Stimulated activated CD8-positive, alpha-beta memory T cell treated with anti-CD3 and anti-CD28 coated beads, Interleukin-7, amount 100 ng/mL, for 1 hour (primary cell): ENCODE measurements at places on chromosomes 5 and 9.

DNA sequence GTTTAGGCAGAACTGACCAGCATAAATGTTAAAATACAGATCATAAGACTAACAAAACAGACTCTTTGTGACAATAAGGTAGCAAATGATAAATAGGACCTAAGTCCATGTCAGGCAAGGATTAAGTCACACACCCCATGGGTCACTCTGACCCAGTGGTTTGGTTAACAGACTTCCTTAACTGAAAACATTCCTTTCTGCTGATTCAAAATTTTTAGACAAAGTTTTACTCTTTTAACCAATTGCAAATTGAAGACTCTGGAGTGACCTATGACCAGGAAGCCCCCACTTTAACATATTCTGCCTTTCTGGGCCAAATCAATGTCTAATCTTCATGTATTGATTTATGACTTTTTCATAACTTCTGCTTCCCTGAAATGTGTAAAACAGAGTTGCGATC is 4.9 kb upstream of the NXNL2 start:
- DNase-seq: no peak

- DNase-seq: no peak
Measured at GRCh38 chr5:65307088-65307487, 174.6 kb downstream of the ADAMTS6 start.

DNA sequence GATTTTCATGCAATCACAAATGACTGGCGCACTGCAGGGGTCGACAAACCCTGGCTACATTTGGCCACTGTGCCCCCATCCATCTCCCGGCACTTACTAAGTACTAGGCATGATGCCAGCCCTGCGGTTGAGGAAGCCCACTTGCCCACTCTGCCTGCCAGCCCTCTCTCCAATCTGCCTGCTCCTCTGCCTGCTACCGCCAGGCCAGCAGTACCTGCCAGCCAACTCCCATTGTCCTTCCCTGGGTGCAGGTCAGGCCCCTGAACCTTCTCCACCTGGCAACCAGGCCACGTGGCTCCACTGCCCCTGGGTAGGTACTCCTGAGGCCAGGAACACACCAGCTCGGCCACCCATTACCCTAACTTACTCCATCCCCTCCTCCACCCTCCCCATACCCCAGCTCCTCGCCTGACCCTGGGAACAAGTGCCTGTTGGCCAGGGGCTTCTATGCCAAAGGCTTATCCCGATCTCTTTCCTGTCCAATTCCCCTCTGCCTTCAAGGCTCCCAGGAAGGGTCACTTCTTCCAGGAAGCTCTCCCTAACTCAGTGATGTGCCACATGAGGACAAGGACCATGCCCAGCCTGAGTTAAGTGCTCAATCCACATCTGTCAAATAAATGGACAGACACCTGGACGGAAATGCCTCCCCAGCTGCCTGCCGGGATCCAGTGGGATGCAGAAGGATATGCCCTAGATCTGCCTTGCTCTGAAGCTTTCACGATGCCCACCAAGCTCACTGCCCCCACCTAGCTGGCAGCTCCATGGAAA is 6.6 kb downstream of the EEIG1 start:
- no peak for DNase-seq

DNA sequence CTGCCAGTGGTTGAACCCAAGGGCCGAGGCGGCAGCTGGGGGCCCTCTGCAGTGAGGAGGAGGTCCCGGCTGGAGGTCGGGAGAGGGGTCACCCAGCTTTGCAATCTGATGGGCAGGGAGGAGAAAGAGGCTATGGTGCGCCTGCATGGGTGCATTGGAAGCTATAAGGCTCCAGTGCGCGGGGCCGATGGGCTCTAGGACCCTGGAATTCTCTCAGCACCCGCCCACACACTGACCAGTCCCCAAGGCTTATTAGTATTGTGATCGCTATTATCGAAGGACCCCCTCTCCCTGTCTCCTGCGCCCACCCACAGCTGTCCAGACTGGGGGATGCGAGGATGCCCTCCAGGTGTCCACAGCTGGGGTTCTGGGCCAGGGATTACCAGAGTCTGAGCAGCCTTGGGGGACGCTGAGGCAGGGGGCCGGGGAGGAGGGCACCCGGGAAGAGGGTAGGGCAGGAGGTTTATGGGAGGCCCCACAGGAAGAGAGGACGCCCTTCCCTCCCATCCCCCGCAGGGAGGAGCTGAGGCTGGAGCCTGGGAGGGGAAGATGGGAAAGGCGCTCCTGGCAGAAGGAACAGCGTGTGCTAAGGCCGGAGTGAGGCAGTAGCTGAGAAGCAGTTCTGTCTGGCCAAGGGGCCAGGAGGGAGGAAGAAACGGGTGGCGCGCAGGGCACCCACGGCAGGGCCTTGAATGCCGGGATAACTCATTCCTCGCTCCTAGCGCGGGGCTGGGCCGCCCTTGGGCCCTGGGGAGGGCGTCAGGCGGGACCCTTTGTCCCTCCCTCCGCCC is 24.2 kb downstream of the C9orf50 start:
- DNase-seq: no peak

DNA sequence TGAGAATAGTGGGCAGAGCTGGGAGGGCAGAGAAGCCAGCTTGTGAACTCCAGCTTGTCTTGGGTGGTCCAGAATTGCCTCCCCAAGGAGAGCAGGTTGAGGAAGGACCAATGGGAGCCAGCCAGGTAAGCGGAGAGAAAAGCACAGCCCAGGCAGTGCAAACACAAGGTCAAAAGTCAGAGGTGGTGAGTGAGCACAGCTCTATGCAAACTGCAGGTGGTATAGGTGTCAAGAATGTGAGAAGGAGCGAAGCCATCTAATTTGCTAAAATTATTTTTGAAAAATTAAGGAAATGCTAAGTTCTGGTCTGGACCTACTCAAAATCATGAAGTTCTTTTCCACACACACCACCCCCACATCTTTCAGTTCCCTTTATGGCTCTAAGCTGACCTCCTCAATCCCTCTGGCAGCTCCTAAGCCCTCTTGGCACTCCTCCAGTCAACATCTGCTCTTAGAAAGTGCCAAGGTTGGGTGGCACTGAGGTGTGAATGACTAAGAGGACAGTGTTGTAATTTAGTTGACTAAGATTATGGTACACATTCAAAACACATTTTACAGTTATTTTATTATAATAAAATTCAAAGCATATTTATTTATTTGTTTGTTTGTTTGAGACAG is 6.6 kb upstream of the OTULINL start:
- DNase-seq: no peak

DNA sequence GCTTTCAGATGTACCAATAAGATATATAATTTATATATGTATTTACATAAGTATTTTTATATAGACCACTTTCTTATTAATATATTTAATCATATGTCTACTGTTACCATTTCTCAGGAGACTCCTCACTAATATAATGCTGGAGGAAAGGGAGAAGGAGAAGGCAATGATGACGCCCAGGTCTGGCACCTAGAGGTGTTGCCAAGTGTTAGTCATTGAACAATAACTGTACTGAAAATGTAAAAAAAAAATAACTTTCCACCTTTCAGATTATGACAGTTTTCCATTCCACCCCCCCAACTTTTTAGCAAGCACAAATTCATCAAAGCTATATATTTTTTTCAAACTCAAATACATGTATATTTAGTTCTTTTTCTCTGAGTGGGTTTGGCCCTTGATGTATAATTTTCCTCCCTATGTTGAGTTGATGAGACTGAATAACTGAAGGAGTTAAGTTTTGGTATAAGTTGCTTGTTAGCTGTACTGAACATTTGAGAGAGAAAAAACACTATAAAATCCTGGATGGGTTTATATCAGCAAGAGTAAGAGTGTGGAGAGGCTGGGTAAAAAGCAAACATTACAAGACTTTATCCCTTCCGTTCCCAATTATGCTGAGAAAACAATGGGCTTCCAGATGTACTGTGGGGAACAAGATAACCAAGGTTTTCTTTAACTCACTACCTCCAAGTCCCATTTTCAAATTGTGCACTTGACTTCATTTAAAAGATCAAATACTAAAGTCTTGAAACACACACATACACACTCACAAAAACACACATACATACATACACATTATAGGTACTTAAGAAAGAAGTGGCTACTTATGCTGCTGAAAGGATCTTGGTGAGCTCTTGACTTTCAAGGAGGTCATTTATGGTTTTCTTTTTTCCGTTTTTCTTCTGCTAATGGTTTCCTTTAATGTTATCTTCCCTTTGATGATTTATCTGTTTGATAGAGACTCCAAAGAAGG is 142.8 kb upstream of the IFNE start:
- DNase-seq: no peak

DNA sequence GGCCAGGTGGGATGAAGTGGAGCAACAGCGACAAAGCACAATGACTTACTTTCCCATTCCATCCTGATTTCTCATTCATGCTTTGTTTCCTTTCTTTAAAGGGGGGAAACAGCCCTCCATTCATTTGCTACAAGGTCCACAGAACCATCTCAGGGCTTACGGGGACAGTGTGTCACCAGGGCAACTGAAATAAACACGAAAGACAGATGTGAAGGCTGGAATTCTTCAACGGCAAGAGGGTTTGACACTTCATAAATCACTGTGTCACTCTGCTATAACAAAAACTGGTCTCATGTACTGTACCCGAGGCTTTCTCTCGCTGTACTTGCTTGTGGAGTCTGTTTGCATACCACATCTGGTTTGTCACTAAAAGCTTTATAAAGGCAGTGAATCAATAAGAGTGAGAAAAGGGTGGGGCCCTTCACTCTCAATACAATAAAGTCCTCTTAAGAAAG is 150.8 kb downstream of the EFNA5 start:
- DNase-seq: no peak
